ENCODE measurements at places on chromosomes 2 and 18.

DNA sequence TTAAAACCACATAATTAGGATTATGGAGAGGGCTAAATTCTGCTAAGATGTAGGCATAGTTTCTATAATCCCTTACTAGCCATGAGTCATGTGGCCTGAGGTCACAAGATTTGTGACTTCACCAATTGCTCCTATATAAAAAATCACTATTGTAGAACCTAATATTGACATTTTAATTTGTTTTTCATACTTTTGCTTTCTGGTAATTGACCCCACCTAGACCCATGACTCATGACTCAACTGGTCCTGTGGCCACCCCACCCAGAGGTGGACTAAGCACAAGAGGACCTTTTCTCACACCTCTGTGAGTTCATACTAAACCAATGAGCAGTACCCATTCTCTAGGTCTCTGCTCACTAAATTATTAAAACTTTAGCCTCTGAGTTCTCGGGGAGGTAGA lies 1567.5 kb upstream of the LRRTM1 start:
- no peak for DNase-seq

DNA sequence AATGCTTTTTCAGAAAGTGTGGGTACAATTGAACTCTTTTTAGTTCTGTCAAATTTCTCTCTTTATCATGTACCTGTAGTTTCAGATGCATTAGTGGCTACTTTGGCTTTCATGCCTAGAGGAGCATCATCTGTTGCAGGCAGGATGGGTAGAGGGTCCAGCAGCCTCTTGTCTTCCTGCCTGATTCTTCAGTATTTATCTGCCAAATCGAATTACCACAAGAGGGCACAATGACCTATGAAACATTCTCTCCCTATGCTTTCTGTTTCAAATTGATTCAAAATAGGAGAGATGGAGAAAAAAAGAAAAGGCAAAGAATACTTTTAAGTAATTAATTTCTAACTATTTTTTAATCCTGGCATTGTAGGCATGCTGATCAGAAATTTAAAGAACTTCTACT lies 477.2 kb downstream of the TRIB2 start:
- DNase-seq: no peak

DNA sequence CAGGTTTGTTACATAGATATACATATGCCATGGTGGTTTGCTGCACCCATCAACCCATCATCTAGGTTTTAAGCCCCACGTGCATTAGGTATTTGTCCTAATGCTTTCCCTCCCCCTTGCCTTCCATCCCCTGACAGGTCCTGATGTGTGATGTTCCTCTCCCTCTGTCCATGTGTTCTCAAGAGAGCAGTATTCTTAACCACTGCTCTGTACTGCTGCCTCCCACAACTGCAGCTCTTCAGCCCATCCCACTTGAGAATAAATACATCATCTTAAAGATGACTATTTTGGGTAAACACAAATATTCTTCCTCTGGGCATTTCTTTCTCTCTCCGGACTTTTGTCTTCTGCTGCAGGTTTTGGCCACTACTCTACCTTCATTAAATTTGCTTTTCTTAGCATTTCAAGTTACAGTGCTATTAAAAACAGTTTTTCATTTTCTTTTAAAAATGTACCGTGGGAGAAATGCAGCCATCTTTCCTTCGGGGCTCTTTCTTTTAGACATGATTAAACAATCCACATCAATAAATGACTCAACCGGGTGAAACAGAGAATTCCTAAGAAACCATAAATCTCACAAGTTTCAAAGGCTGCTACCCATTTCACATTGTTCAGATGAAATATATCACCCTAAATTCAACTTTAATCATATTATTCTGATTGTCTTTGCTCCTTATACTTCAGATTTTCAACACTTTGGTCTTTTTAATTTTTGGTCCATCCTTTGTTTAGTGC lies 323.4 kb downstream of the GALNT13 start:
- no peak for DNase-seq

GRCh38 chr2:70024284-70024683 lies 62.9 kb upstream of the ASPRV1 start:
- no peak for DNase-seq

GRCh38 chr2:225788571-225789094 lies 389.1 kb downstream of the NYAP2 start:
- DNase-seq: no peak

All from stimulated activated CD8-positive, alpha-beta memory T cell treated with anti-CD3 and anti-CD28 coated beads, Interleukin-7, amount 100 ng/mL, for 1 hour (primary cell).